Nephron progenitor cell (in vitro differentiated cells): ENCODE measurements at places on chromosomes 7 and 10.

GRCh38 chr10:77180794-77181193 is 456.8 kb downstream of the KCNMA1 start:
- H3K4me1 ChIP-seq = peaks cover 7% of the 10 kb centered on the region
- DNase-seq = no peak

- peak overlapping the region; percentile 68 for H3K27ac ChIP-seq
- H3K4me3 ChIP-seq = peak overlapping the region; percentile 57
Observed at GRCh38 chr10:91883549-91884444, 25.5 kb downstream of the FGFBP3 start.

- no peak overlapping the region for H3K4me3 ChIP-seq
- no peaks in the 10 kb centered on the region for H3K4me1 ChIP-seq
- H3K36me3 ChIP-seq = no peaks in the 10 kb centered on the region
- DNase-seq = no peak
- peaks cover 10% of the 10 kb centered on the region for H3K27me3 ChIP-seq
Observed at GRCh38 chr7:137684776-137685175, 162.0 kb downstream of the DGKI start.

- no peak overlapping the region for H3K27ac ChIP-seq
- peaks cover 27% of the 10 kb centered on the region for H3K4me1 ChIP-seq
- H3K4me3 ChIP-seq = no peak overlapping the region
- no peak for DNase-seq
- no peaks in the 10 kb centered on the region for H3K36me3 ChIP-seq
- H3K27me3 ChIP-seq = peaks cover 4% of the 10 kb centered on the region
Observed at GRCh38 chr10:19046679-19047078, 1.9 kb upstream of the MALRD1 start.

GRCh38 chr10:104100795-104101194 is 15.1 kb upstream of the COL17A1 start:
- H3K27ac ChIP-seq = no peak overlapping the region
- H3K27me3 ChIP-seq = peaks cover 4% of the 10 kb centered on the region
- H3K36me3 ChIP-seq = peaks cover 11% of the 10 kb centered on the region
- no peak for DNase-seq
- no peak overlapping the region for H3K4me3 ChIP-seq

DNA sequence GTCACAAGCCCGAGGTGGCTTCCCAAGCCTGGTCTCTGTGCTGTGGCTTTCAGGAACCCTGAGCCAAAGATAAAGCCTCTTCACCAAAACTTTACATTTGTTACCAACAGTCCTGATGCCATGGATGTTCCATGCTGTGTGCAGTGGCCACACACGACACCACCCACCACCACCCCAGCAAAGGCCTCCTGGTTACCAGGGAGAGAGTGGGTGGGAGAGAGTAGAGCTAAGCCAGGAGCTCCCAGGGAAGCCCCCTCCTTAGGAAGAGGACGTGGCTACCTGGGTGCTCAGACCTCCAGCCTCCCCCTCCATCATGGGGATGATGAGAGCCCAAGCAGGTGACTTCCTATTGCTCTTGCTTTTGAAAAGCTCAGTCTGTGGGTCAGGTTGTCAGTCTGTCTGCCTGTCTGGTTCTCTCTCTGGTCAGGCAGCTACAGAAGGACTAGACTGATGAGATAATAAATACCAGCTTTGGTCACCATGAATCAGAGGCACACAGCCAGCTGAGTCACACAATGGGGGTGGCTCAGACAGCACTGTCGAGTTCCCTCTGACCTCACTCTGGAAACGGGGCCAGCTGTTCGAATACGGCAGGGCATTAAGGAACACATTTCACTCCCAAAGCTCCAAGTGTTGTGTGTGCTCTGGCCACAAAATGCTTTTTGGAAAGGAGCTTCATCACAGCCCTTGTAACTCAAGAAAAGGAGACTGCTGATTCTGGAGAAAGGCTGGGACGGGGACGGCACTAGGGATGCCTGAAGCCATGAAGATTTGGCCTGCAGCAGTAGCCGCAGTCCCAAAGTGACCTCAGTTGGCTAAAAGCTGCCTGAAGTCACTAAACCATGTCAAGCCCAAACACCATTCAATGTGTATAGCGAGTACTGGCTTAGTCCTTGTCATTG is 166.0 kb downstream of the FANK1 start:
- H3K36me3 ChIP-seq = no peaks in the 10 kb centered on the region
- peaks cover 6% of the 10 kb centered on the region for H3K27me3 ChIP-seq
- peak overlapping the region; percentile 39 for H3K27ac ChIP-seq
- peaks cover 81% of the 10 kb centered on the region for H3K4me1 ChIP-seq

- H3K36me3 ChIP-seq = no peaks in the 10 kb centered on the region
- H3K27ac ChIP-seq = no peak overlapping the region
- no peak for DNase-seq
- H3K4me1 ChIP-seq = no peaks in the 10 kb centered on the region
- peaks cover 10% of the 10 kb centered on the region for H3K27me3 ChIP-seq
- no peak overlapping the region for H3K4me3 ChIP-seq
Observed at GRCh38 chr7:93958216-93958615, 36.7 kb downstream of the GNG11 start.

DNA sequence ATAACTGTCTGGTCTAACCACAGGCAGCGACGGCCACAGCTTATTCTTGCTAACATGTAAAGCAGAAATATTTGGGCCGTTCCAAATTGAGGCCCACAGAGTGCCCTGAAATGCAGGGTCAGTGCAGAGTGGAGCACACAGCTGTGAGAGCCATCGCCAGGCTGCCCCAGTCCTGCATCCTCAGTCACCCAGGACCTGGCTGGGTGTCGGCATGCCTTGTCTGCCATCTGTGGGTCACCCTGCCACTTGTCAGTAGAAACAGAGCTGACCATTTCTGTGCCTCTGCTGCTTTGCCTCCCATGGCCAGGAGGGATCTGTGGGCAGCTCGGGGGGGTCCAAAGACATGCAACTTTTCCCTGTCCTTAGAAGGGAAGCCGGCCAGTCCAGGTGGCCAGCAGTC is 57.3 kb upstream of the BTBD16 start:
- no peak overlapping the region for H3K4me3 ChIP-seq
- DNase-seq = no peak
- H3K4me1 ChIP-seq = peaks cover 27% of the 10 kb centered on the region

- no peak overlapping the region for H3K27ac ChIP-seq
- no peaks in the 10 kb centered on the region for H3K4me1 ChIP-seq
- no peak overlapping the region for H3K4me3 ChIP-seq
- H3K27me3 ChIP-seq = peaks cover 38% of the 10 kb centered on the region
- no peaks in the 10 kb centered on the region for H3K36me3 ChIP-seq
- DNase-seq = no peak
Observed at GRCh38 chr10:2921956-2922680, 145.2 kb upstream of the PFKP start.

DNA sequence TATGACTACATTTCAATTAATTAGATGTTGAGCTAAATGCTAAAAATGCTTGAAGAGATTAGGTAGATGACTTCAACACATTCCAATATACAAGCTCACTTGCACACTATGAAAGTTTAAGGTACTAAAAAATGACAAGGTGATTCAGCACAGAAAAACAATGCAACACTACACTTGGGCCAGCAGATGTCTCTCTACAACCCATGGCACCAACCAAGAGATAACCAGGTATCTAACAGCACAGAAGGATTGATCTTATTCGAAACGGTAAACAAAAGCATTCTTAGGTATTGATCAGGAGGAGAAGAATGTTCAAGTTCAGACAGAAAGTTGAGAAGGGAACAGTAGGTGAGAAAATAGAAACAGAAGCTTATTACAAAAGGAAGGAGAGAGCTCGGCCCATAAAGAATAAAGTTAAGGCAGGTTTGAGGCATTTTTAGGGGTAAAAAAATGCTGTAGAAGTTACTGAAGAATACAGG is 248.2 kb upstream of the KLF14 start:
- no peak overlapping the region for H3K4me3 ChIP-seq
- no peaks in the 10 kb centered on the region for H3K36me3 ChIP-seq
- H3K4me1 ChIP-seq = no peaks in the 10 kb centered on the region
- peaks cover 3% of the 10 kb centered on the region for H3K27me3 ChIP-seq

DNA sequence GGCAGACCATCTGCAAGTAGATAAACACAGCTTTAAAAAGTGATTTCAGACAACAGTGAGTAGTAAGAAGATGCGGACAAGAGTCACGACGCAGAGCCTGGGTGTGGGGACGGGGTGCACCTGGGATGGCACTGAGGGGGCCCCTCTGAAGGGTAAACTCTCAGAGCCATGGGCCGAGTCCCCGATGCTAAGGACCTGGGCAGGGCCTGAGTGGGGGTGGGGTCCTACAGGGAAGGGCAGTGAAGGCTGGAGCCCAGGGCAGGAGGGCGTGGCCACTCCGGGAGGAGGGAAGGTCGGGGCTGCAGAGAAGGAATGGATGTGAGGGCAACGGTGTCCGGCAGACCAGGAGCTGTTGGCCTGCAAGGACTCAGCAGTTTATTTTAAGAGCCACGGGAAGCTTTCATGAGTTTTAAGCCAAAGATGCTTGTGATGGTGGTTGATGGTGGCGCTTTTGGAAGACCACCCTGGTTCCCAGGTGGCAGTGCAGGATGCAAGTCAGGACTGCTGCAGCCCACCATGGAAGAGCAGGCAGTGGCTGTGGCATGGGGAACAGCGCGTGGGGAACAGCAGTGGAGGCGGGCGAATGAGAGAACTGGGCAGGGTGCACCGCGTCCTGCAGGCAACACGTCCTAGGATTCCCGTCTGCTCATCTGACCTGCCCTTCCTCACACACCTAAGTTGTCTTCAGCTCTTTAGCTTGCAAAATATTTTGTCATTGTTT is 296.8 kb downstream of the DNAJB6 start:
- no peak for DNase-seq
- H3K4me1 ChIP-seq = peaks cover 21% of the 10 kb centered on the region
- no peak overlapping the region for H3K4me3 ChIP-seq
- H3K27me3 ChIP-seq = peaks cover 17% of the 10 kb centered on the region

DNA sequence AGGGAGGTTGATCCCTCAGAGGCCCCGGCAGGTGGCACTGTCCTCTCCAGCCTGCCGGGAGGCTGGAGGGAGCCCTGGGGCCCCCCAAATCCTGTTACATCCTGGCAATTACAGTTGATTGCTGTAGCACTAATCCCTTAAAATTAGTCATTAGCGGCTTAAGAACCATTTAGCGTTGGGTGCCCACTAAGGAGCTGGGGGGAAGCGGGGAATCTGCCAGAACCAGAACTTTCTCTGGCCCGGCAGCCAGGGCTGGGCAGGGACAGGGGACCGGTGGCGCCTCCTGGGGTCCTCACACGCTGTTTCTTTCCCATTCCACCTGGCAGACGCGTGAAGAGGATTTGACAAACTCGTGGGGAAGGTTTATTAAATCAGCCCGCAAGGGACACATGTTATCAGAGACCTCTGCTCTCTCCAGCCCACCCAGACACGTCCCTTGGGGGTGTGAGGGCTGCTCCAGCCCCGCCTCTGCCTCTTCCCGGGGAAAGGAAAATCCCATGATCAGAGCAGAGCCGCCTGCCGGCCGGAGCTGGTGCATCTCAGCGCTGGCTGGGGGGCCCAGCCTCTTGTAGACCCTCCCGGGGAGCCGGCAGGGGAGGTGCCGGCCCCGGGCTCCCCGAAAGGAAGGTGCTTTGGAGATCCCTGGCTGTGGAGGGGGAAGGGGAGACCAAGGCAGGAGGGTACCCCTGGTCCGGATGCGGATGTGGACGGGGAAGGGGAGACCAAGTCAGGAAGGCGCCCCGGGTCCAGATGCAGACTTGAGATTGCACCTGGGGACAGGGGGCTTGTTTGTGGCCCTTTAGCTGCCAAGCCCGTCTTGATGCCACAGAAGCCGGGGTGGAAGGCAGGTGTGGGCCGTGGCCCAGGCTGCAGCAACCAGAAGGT is 142.7 kb downstream of the ELFN1 start:
- peaks cover 2% of the 10 kb centered on the region for H3K27me3 ChIP-seq
- H3K27ac ChIP-seq = no peak overlapping the region
- no peak overlapping the region for H3K4me3 ChIP-seq
- peaks cover 25% of the 10 kb centered on the region for H3K4me1 ChIP-seq
- peak; percentile 61 for DNase-seq

DNA sequence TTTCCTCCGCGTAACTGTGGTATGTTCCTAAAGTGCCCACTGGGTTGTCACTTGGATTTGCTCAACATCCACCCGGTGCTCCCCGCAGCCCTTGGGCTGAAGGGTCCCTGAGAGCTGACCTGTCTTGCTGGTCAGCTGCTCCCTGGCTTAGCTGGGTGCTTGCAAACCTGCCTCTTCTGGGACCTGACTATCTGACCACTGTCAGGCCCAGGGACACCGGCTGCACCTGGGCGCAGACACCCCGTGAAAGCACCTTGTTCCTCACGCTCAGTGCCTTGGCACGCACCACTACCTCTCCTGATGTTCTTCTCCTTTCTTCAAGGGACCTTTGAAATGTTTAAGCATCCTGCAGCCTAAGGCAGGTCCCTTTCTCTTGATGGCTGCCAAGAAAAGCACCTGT is 26.6 kb upstream of the LARP4B start:
- peaks cover 65% of the 10 kb centered on the region for H3K27me3 ChIP-seq
- H3K4me3 ChIP-seq = no peak overlapping the region
- no peak for DNase-seq
- H3K4me1 ChIP-seq = peaks cover 5% of the 10 kb centered on the region

GRCh38 chr7:122438006-122438405 is 133.5 kb upstream of the FEZF1 start:
- DNase-seq = no peak
- H3K36me3 ChIP-seq = no peaks in the 10 kb centered on the region
- peaks cover 25% of the 10 kb centered on the region for H3K4me1 ChIP-seq
- H3K27ac ChIP-seq = no peak overlapping the region
- peaks cover 20% of the 10 kb centered on the region for H3K27me3 ChIP-seq

GRCh38 chr10:32054094-32054493 is 2.1 kb downstream of the KIF5B start:
- H3K4me3 ChIP-seq = peak overlapping the region; percentile 99
- peaks cover 8% of the 10 kb centered on the region for H3K27me3 ChIP-seq
- DNase-seq = no peak
- H3K36me3 ChIP-seq = peaks cover 11% of the 10 kb centered on the region
- peaks cover 81% of the 10 kb centered on the region for H3K4me1 ChIP-seq
- H3K27ac ChIP-seq = peak overlapping the region; percentile 99

GRCh38 chr10:96670786-96671185 is 49.5 kb downstream of the PIK3AP1 start:
- peaks cover 3% of the 10 kb centered on the region for H3K27me3 ChIP-seq
- no peak overlapping the region for H3K4me3 ChIP-seq
- no peak for DNase-seq
- no peaks in the 10 kb centered on the region for H3K36me3 ChIP-seq
- no peak overlapping the region for H3K27ac ChIP-seq
- peaks cover 57% of the 10 kb centered on the region for H3K4me1 ChIP-seq

- peak overlapping the region; percentile 63 for H3K4me3 ChIP-seq
- H3K36me3 ChIP-seq = peaks cover 14% of the 10 kb centered on the region
- DNase-seq = no peak
- H3K27me3 ChIP-seq = peaks cover 8% of the 10 kb centered on the region
- H3K4me1 ChIP-seq = peaks cover 71% of the 10 kb centered on the region
Observed at GRCh38 chr10:75450075-75450445, 18.6 kb downstream of the LRMDA start.
